Activated CD4-positive, alpha-beta memory T cell treated with anti-CD3 and anti-CD28 coated beads for 36 hours (primary cell): ENCODE measurements at places on chromosomes 6 and 20.

DNA sequence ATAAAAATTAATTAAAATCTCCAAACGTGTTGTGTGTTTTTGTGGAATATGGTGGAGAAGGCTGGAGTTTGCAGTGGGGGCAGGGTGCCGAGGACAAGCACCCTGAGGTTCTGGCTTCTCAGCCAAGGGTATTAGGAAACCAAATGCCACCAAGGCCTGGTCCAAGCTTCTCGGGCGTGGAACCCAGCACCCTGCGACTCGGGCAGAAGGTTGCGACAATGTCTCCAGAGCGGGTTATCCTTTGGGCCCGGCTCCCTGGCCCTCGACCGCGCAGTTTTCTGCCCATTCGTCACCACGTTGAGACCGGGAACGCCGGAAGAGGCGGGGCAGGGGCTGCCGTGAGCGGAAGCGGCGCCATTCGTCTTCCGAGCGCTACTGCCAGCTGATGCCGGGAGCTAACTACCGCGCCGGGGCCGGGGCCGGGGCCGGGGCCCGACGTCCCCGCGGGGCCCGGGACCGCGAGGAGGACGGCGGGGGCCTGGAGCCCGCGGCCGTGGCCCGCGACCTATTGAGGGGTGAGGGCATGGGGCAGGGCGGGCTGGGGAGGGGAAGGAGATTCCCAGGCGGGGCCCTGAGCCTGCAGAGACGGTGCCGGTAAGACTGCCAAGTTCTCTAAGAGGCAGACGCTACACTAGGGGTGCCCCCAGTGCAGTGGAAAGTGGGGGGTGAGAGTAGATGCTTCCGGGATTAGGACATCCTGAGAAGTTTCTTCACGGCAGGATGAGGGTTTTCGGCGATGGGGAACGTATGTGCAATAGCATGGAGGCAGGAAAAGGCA, at the start of gene RRP36:
TSS of gene RRP36 (plus strand) at position 354 of the 778 bp plus-strand sequence. CDS start at position 386, 32 bp downstream.
- H3K27ac ChIP-seq: peak within 1 kb of the TSS; percentile 95
- peak; percentile 79 for DNase-seq
- no peaks in the 10 kb centered on the region for H3K27me3 ChIP-seq
- H3K4me3 ChIP-seq: peak within 1 kb of the TSS; percentile 98
- H3K4me1 ChIP-seq: peaks cover 45% of the 10 kb centered on the region
- peaks cover 34% of the 10 kb centered on the region for H3K36me3 ChIP-seq

- H3K27ac ChIP-seq: no peak overlapping the region
- H3K4me3 ChIP-seq: no peak overlapping the region
- peaks cover 3% of the 10 kb centered on the region for H3K36me3 ChIP-seq
- no peaks in the 10 kb centered on the region for H3K27me3 ChIP-seq
- no peaks in the 10 kb centered on the region for H3K4me1 ChIP-seq
- no peak for DNase-seq
Measured at GRCh38 chr6:166562726-166563125, 23.8 kb downstream of the RAMACL start.

- H3K27ac ChIP-seq: no peak overlapping the region
- no peaks in the 10 kb centered on the region for H3K36me3 ChIP-seq
- no peak overlapping the region for H3K4me3 ChIP-seq
- H3K4me1 ChIP-seq: no peaks in the 10 kb centered on the region
- DNase-seq: no peak
Measured at GRCh38 chr20:10654250-10654610, 19.6 kb downstream of the JAG1 start.

GRCh38 chr6:138371720-138372119, 6.0 kb upstream of the SMIM28 start:
- H3K27me3 ChIP-seq: peaks cover 5% of the 10 kb centered on the region
- no peak overlapping the region for H3K27ac ChIP-seq
- H3K36me3 ChIP-seq: no peaks in the 10 kb centered on the region
- no peaks in the 10 kb centered on the region for H3K4me1 ChIP-seq
- no peak overlapping the region for H3K4me3 ChIP-seq

GRCh38 chr20:10078403-10078802, 43.6 kb downstream of the ANKEF1 start:
- no peak for DNase-seq
- peaks cover 2% of the 10 kb centered on the region for H3K4me1 ChIP-seq
- H3K36me3 ChIP-seq: no peaks in the 10 kb centered on the region
- peaks cover 15% of the 10 kb centered on the region for H3K27me3 ChIP-seq
- no peak overlapping the region for H3K27ac ChIP-seq

GRCh38 chr6:111676383-111676782, 70.7 kb upstream of the TRAF3IP2 start:
- no peak overlapping the region for H3K27ac ChIP-seq
- peaks cover 72% of the 10 kb centered on the region for H3K36me3 ChIP-seq
- H3K4me3 ChIP-seq: no peak overlapping the region
- H3K4me1 ChIP-seq: peaks cover 36% of the 10 kb centered on the region

- H3K36me3 ChIP-seq: peaks cover 23% of the 10 kb centered on the region
- peak overlapping the region; percentile 81 for H3K27ac ChIP-seq
- H3K4me1 ChIP-seq: peaks cover 15% of the 10 kb centered on the region
- H3K4me3 ChIP-seq: peak overlapping the region; percentile 86
- DNase-seq: peak; percentile 20
Measured at GRCh38 chr20:45792317-45793118, 764 bp downstream of the DNTTIP1 start.

GRCh38 chr6:169205176-169206160, 48.2 kb downstream of the THBS2 start:
- peaks cover 10% of the 10 kb centered on the region for H3K36me3 ChIP-seq
- no peak overlapping the region for H3K27ac ChIP-seq
- no peaks in the 10 kb centered on the region for H3K27me3 ChIP-seq
- no peak for DNase-seq

GRCh38 chr6:89298680-89299465, 16.2 kb downstream of the GABRR2 start:
- no peak overlapping the region for H3K4me3 ChIP-seq
- H3K4me1 ChIP-seq: peaks cover 26% of the 10 kb centered on the region
- peak; percentile 77 for DNase-seq
- no peaks in the 10 kb centered on the region for H3K36me3 ChIP-seq

GRCh38 chr6:56370561-56371211, 123.3 kb upstream of the COL21A1 start:
- H3K27me3 ChIP-seq: no peaks in the 10 kb centered on the region
- H3K27ac ChIP-seq: no peak overlapping the region
- DNase-seq: no peak
- no peak overlapping the region for H3K4me3 ChIP-seq

DNA sequence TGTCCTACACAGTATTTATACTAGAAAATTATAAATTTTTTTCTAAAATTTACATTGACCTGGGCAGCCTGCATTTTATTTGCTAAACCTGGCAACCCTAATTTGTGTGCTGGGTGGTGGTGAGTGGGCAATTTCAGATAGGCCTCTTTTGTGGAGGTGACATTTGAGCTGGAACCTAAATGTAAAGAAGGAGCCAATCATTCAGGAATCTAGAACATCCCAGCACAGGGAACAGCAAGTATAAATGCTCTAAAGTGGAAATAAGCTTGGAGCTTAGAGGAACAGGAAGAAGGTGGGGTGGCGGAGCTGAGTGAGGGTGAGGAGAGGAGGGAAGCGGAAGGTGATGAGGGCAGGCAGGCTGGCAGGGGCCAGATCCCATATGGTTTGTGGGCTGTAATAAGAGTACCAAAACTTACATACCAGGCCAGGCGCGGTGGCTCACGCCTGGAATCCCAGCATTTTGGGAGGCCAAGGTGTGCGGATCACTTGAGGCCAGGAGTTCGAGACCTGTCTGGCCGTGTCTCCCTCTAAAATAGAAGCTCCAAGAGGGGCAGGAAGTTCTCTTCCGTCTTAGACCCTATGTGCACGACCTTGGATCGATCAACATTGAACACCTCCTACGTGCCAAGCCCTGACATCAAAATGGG, 549 bp upstream of the CSE1L start:
- peaks cover 22% of the 10 kb centered on the region for H3K36me3 ChIP-seq
- peak overlapping the region; percentile 99 for H3K4me3 ChIP-seq
- H3K27ac ChIP-seq: peak overlapping the region; percentile 99
- DNase-seq: no peak
- no peaks in the 10 kb centered on the region for H3K27me3 ChIP-seq

DNA sequence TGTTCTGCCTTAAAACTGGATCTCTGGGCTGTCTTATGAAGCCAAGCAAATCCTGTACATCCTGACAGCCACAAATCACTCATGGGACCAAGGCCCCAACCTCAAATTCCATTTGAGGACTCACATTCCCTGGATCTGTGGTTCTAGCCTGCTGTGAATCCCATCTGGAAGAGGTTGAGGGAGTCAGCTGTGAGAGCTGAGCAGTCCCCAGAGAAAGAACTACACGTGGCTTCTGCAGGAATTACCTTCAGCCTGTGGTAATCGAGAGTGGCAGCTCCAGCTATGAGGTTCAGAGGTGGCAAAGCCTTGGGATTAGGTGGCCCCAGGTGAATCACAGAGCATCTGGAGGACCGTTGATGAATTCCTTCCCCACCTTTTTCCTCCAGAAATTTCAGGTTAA, 245.2 kb downstream of the SLC24A3 start:
- H3K27ac ChIP-seq: no peak overlapping the region
- no peaks in the 10 kb centered on the region for H3K36me3 ChIP-seq
- no peaks in the 10 kb centered on the region for H3K4me1 ChIP-seq
- DNase-seq: no peak
- H3K27me3 ChIP-seq: no peaks in the 10 kb centered on the region

- no peak overlapping the region for H3K4me3 ChIP-seq
- DNase-seq: peak; percentile 14
- no peaks in the 10 kb centered on the region for H3K27me3 ChIP-seq
- H3K4me1 ChIP-seq: peaks cover 2% of the 10 kb centered on the region
- no peak overlapping the region for H3K27ac ChIP-seq
Measured at GRCh38 chr6:53179961-53180651, 31.5 kb upstream of the GCM1 start.

DNA sequence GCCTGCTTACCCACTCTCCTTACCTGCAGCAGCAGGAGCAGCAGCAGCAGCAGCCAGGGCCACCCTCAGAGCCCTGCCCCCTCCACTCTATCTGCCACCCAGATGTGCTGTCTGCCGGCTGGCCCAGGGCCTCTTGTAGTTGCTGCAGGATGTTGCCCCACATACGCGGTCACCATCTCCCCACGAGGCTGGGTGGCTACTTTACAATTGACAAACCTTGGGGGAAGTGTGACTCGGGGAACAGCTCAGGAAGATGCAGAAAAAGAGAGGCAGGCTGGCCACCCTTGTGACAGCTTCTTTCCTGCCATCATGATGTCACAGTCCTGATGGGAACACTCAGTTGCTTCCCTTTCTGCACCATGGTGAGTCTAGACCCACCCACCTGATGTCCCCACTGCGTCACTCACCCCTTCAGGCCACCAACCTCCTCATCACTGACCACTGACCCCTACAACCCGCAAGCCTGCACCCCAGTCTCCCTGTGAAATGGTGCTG, 14.5 kb downstream of the TREM1 start:
- H3K27me3 ChIP-seq: peaks cover 3% of the 10 kb centered on the region
- peak; percentile 28 for DNase-seq
- H3K27ac ChIP-seq: no peak overlapping the region
- H3K36me3 ChIP-seq: no peaks in the 10 kb centered on the region
- no peak overlapping the region for H3K4me3 ChIP-seq
